ENCODE measurements at places on chromosomes 16 and 17.

DNA sequence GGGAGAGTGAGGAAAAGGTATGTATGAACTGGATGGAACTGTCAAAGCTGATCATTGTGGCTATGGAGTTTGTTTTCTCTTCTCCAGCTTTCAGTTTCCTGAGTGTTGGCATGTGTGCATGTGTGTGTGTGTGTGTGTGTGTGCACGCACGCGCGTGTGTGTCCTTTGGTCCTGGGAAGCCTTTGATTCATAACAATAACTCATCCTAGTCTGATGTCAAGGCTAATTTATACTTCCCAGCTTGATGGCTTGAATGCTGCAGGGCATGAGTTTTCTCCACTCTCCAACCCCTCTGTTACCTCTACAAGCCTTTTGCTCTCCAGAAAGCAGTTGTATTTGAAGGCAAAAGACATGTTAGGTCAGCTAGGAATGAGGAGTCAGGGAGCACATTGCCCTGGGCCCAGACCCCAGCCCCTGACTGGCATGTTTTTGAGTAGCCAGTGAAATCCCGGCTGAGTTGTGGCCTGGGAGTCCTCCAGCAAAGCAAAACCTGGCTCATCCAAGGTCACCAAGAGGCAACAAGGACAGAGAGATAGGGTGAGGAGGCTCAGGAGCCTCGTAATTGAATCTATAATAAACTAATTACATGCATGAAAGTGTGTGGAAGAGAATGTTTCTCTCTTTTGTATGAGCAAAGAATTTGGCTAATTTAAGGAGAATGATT lies 8.9 kb upstream of the CDC42EP4 start:
- no peak for DNase-seq

DNA sequence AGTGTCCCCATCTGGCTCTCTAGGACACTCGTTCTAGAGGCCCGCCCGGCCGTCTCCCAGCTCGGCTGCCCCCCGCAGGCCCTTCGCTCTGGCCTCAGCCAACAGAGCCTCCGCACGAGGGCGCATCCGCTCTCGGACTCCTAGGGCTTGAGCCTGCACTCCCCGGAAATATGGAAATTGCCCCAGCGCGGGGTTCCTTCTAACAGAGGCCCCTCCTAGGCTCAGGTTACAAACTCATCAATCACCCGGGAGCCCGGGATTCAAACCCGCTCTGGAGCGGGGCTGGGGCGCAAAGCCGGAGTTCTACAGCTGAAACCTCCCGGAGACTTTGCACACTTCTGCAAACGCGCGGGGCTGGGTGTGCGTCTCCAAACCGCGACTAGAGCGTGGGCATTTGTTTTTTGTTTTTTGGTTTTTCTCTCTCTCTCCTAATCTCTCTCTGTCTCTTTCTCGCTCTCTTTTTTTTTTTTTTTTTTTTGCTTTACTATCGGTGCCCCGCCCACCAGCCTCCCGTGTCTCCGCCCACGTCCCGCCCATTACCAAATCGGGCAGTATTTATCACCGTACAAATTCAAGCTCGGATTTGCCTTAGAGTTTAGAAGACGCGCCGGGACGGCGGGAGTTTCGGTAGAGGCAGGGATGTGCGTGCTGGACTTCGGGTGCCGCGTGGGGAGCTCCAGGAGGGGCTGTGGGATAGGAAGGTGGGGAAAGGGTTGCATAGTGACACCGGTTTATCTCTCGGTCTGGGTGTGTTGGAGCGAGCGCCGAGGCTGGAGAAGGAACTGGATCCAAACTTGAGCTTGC lies 2.4 kb upstream of the FOXL1 start:
- DNase-seq, result peak; percentile 89

GRCh38 chr16:14132696-14133048 lies 61.6 kb downstream of the MRTFB start:
- no peak for DNase-seq

- no peak for DNase-seq
These were observed 70.0 kb downstream of the PGS1 start for GRCh38 chr17:78448356-78448993.

- DNase-seq, result no peak
These were observed 116.7 kb downstream of the RBFOX1 start for GRCh38 chr16:7449306-7449705.

DNA sequence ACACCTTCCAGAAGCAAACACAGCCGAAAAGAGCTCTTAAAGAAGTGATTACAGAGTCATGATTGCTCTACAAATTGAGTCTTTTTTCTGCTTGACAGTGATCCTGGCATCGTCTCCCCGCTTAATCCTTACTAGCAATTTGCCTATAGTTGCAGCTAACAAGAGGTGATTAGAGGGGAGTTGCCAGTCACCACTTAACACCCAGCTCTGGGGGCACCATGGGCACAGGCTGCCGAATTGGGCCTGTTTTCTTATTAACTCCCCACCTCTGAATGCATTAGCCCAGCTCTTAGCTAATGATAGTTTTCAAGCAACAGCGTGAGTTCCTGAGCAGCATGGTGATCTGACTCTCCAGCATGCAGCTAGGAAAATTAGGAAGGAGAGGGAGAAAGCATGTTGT lies 93.5 kb downstream of the RBFOX1 start:
- no peak for DNase-seq

DNA sequence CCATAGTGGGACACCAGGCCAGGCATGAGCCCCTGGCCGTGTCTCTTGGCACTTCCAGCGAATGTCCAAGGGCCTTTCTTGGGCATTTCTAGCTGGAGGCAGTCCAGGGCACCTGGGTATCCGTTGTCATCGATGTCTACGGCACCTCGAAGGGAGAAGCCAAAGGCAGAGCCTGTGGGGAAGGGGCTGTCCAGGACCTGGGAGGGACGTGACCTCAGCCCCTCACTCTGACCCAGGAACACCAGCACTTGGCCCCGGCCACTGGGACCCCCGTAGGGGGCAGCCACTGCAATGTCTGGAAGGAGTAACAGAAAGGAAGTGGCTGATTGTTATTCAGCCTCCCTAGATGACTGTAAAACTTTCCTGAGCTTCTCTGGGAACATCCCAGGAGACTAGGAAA lies 8.7 kb downstream of the ITGA2B start:
- no peak for DNase-seq

DNA sequence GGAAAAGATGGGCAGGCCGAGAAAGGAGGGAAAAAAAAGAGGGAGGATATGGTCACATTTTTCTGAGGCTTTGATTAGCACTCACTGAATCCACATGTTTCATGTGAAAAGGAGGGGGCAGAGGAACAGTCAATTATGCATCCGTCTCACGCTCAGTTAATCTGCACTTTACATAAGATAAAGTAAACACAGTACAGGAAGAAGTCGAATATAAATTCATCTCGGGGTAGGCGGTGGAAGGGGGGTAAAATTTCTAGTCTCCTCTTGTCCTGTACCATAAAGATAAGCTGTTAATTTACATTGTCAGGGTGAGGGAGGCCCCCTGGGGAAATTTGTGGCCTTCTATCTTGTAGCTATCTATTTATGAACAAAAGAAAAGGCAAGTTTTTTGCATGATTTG lies 73.1 kb upstream of the CES5A start:
- no peak for DNase-seq

DNA sequence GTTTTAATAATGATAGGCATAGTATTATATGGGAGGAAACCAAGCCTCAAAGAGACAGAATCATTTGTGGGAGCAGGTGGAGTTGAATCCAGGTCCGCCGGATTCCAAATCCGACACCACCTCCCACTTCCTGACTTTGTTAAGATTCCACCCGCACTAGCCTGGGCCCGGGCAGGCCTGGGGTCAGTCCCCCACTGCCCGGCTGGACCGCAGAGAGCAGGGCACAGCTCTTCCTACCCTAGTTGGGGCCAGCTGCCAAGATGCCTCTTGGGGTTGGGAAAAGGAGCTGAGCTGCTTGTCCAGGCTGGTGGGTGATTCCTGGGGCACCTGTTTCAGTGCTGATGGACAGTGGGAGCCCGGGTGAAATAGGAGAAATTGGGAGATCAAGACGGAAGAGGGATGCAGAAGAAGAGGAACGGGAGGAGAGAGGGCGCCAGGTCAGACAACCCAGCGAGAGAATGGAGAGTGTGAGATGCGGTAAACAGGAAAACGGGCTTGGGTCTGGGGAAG lies 53.9 kb downstream of the OR1D5 start:
- DNase-seq, result no peak

- DNase-seq, result no peak
These were observed 44.5 kb downstream of the VMP1 start for GRCh38 chr17:59751955-59752413.

- DNase-seq, result no peak
These were observed 87.4 kb upstream of the LHX1 start for GRCh38 chr17:36849871-36850348.

- no peak for DNase-seq
These were observed 7.0 kb downstream of the DOC2A start for GRCh38 chr16:30003670-30004423.

DNA sequence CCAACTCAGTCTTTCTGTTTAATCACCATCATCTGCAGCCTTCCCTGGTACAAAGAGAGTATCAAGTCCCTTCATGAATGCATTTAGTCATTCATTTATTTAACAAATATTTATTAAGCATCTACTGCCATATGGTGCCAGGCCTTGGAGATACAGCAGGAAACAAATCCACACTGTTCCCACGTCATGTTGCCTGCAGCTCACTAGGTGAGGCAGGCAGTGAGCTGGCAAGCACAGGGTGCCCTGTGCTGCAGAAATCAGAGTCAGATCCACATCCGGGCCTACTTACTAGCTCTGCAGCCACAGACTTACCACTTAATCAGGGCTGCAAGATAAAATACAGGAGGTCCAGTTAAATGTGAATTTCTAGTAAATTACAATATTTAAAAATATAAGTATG lies 38.5 kb upstream of the CES5A start:
- DNase-seq, result no peak

DNA sequence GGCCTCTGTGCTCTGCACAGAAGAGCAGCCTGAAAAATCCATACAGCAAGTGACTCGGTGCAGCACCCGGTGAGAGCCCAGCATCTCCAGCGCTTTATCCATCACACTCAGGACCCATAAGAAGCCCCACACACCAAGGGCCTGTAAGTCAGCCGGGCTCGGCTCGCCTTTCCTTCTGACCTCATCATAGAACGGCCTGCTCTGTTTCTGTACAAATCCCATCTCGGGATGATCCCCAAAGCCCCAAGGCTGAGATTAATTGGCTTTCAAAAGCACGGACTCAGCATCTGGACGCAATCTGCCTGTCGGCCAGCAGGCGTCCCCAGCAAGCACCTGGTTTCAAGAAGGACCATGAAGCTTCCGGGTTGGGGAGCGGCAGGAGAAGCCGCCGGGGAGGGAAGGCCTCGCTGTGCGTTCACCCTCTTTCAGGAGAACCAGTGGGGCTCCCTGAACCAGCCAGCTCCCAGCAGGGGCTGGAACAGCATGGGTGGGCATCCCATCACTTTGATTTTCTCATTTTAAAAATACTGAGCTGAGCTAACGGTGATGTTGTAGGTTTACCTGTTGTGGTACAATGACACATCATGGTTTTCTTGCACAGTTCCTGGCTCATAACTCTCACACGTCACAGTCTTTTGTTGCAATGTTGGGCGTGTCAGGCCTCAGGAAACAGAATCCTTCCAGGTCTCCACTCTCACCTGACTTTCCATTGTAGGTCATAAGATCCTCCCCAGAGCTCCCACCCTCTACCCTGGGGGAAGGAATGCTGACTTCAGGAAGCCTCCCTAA lies 6.7 kb downstream of the CCDC57 start:
- no peak for DNase-seq

GRCh38 chr16:86508947-86509758 lies 1.2 kb upstream of the FOXF1 start:
- DNase-seq, result no peak

DNA sequence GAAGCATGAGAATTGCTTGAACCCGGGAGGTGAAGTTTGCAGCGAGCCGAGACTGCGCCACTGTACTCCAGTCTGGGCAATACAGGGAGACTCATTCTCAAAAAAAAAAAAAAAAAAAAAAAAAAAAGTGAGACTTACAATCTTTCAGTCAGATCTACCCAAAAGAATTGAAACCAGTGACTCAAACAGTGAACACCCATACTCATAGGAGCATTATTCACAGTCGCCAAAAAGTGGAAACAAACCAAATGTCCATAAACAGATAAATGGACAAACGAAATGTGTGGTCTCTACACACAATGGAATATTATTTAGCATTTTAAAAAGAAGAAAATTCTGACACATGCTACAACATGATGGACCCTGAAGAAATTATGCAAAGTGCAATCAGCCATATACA lies 9.1 kb upstream of the SCNN1B start:
- DNase-seq, result no peak

- no peak for DNase-seq
These were observed 863 bp upstream of the DDX19A start for GRCh38 chr16:70345840-70346239.

All from right renal pelvis (tissue), 4 donors.